ENCODE measurements at places on chromosomes 11 and 22.

- no peak for DNase-seq
These were observed 8.1 kb upstream of the CERK start for GRCh38 chr22:46746192-46746591.

DNA sequence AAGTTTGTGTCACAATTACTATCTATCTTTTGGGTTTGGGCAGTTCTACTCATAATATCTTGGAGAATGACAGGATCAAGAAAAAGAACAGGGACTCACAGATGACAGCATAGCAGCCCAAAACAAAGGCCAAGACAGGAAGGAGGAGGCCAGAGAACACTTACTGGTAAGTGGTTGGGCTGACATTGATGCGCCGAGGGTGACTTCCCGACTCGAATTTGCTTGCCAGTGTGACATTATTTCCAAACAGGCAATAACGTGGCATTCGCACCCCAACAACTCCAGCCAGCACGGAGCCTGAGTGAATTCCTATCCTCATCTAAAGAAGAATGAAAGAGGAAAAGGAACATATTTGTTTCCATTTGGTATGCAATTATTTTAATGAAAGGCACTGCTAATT is 309.9 kb downstream of the GUCY1A2 start:
- DNase-seq = no peak

DNA sequence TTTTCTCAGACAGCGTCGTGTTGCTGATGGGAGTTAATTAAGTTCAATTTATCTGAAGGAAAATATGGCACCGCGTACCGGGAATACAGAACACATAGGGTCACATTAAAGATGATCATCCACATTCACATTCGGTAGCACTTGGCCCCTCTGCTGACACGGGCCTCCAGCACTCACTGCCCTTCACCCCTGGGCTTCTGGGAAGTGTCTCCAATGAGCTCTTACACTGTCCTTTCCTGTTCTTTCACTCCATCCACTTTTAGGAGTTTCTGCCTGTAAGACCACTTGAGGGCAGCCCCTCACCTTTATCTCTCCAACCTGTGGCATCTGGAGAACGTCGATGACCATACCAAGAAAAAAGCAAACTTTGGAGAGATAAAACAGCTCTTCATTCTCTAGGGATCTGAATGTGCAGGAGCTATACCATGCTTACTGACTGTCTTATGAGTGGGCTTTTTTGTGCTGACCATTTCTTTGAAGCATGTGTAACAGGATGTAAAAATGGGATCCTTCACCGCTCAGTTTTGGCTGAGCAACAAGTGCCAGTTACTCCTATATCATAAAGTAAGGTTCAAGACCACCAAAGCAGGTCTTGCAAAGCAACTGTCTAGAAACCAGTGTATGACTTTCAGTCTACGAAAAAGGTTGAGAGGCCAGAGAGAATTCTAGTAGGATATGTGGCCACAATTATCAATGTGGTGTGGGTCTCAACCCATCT is 1.1 kb upstream of the SERGEF start:
- no peak for DNase-seq

GRCh38 chr22:49010901-49011300 is 816.8 kb downstream of the BRD1 start:
- DNase-seq = no peak

DNA sequence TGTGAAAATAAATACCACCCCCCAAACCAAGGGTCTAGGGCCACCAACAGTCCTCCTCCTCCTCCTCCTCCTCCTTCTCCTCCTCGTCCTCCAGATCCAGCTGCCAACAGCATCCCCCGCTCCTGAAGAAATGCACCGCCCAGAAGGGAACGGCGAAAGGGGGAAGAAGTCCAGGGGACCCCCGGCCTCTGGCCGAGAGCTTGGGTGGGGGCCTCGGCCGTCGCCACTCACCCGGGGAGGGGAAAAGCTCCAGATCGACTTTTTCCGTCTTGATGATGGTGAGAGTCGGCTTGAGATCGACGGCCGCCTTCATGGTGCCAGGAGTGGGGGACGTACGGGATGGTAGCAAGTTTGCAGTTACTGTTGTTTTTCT is 65.7 kb downstream of the ETS1 start:
- DNase-seq = no peak

GRCh38 chr11:103808252-103808651 is 228.2 kb upstream of the DDI1 start:
- DNase-seq = no peak

GRCh38 chr11:36095716-36096115 is 151.9 kb downstream of the LDLRAD3 start:
- DNase-seq = no peak

- DNase-seq = no peak
These were observed 22.3 kb downstream of the RANGAP1 start for GRCh38 chr22:41263704-41264103.

- no peak for DNase-seq
These were observed 226.1 kb upstream of the NARS2 start for GRCh38 chr11:78800756-78801155.

DNA sequence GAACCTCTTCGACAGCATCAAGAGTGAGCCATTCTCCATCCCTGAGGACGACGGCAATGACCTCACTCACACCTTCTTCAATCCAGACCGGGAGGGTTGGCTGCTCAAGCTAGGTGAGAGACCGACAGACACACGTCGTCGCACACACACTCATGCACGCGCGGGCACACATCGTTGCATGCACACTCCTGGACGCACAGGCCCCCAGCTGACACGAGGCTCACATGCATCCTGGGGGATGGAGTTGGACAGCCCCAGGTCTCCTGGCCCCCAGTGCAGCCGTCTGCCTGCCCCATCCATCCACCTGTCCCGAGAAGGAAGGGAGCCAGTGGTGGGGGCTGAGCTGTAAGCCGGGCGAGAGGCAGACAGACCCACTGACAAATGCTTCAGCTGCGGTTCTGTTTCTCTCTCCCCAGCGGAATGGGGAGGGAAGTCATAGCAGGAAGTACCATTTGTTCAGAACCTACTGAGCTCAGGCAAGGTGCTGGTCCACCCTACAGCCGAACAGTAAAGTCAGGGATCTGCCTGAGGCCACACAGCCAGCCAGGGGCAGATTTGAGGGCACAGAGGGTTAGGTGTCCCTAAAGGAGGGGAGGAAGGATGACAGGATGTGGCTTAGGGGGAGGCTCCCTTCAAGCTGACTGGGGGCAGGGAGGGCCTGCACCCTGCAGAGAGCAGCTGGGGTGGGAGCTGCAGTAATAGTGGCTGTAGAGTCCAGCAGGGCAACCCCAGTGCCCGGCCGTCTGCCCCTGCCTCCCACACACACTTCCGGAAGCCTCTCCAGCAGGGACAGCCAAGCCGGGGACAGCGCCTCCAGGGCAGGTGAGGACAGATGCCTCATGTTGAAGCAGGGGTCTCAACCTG is 27.1 kb downstream of the CYTH4 start:
- DNase-seq = peak; percentile 35

DNA sequence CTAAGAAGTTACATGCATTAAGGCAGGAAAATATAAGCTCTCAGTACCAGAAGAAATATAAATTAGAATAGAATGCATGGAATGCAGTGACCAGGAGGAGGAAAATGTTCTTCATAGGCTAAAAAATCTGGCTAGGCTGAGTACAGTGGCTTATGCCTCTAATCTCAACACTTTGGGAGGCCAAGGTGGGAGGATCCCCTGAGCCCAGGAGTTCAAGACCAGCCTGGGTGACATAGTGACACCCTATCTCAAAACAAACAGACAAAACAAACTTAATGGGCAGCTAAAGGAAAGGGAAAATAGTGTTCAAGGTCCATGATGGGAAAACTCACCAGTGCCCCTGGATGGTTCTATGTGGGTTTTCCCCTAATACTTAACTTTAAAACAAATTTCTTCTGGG is 78.3 kb upstream of the RASSF10 start:
- DNase-seq = no peak

All from inflammatory macrophage treated with lipopolysaccharide for 4 hours (primary cell).